Bronchial epithelial cell (primary cell): ENCODE measurements at places on chromosomes 16 and 17.

DNA sequence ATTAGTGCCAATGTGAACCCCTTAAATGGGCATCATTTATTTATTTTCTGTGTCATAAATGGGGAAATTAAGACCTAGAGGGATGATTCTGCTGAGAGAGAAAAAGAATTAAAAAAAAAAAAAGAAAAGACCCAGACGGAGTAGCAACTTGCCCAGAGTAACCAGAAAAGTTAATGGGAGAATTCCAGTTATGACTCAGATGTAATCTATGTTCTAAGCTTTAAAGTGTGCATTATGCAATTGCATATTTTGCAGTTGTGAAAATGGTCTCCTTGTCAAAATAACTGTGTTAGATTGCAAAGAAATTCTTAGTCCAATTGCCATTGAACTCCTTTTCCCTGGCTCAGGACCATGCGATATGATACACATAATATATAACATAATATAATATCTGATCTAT, 38.6 kb upstream of the TBX2 start:
- peak; percentile 81 for DNase-seq

GRCh38 chr17:39238311-39238972, 12.7 kb upstream of the STAC2 start:
- DNase-seq: peak; percentile 84

- no peak for DNase-seq
These were observed 13.4 kb upstream of the CES5A start for GRCh38 chr16:55888546-55888945.

GRCh38 chr16:51907680-51908079, 639.3 kb downstream of the TOX3 start:
- no peak for DNase-seq

GRCh38 chr16:49858200-49859124, 2.5 kb upstream of the ZNF423 start:
- DNase-seq: no peak

- DNase-seq: no peak
These were observed 9.0 kb downstream of the CDH5 start for GRCh38 chr16:66375451-66375850.

DNA sequence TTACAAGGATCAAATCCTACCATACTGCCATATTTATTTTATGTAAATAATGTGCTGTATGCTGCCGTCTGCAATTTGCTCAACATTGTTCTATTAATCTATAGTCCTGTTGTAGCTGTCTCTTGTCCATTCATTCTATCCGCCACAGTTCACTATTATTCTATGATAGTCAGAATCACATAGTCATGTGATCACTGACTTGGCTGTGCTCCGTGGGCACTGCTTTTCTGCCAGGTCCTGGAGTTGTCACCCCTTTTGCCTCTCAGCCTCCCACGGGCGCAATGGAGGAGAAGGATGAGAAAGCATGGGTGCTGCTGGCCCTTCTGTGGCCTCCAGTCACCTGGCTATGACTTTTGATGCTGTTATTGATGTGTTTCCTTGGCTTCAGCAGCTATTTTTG, 37.3 kb upstream of the ANKFY1 start:
- DNase-seq: no peak

GRCh38 chr17:29761040-29761761, 138.5 kb upstream of the CORO6 start:
- DNase-seq: peak; percentile 67

GRCh38 chr17:42893359-42893758, 7.2 kb upstream of the G6PC1 start:
- DNase-seq: no peak

DNA sequence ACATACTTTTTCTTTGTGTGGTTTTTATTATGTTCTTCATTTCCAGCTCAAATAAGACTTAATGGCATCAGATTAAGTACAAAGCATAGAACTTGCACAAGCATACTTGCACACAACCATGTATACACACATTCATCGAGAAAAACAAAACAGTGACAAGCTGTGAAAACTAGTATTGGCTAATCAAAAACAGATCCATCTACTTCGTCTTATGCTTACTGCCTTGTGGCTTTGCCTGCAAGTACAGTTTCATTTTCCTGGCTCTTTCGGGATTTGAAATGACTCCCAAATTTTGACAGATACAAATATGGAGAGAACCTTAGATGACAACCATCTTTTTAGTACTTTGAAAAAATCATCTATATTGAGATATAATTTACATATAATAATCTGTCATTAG, 338.3 kb downstream of the BCAS3 start:
- DNase-seq: no peak

GRCh38 chr16:20942256-20942655, 41.7 kb downstream of the LYRM1 start:
- no peak for DNase-seq

DNA sequence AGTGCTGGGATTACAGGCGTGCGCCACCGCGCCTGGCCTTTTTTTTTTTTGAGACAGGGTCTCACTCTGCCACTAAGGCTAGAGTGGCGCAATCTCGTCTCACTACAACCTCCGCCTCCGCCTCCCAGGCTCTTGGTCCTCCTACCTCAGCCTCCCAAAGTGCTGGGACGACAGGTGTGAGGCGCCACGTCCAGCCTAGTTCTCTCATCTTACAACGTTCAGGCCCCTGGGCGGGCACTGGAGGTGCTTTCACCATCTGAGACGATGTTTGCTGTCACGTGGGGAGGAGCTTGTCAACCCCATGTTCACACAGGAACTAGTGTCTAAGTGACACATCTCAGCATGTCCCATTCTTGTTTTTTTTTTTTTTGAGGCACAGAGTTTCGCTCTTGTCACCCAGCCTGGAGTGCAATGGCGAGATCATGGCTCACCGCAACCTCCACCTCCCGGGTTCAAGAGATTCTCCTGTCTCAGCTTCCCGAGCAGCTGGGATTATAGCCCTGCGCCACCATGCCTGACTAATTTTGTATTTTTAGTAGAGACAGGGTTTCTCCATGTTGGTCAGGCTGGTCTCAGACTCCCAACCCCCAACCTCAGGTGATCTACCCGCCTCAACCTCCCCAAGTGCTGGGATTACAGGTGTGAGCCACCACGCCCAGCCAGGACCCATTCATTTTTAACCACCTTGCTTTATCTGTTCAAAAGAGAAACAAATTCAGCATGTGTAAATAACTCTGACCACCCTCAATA, 5.2 kb upstream of the FANCA start:
- no peak for DNase-seq

- no peak for DNase-seq
These were observed 24.5 kb upstream of the PHOSPHO1 start for GRCh38 chr17:49255125-49255524.

DNA sequence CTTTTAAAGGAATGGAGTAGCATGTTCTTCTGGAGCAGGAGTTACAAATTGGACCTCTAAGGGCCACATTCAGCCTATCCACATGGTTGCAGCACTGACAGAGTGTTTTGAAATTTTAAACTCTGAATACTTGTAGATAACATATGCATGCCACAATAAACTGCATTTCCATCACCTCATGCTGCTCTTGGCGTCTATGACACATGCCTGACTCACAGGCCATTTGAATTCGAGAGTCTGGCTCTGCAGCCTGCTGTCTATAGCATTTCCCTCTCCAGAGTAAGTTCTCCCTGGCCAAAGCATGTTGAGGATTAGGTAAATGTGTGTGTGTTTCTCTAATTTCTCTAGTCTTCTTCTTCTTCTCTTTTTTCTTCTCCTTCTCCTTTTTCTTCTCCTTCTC, 28.7 kb upstream of the MYOCD start:
- peak; percentile 97 for DNase-seq

- peak; percentile 45 for DNase-seq
These were observed 888 bp downstream of the CDH1 start for GRCh38 chr16:68737730-68738629.

DNA sequence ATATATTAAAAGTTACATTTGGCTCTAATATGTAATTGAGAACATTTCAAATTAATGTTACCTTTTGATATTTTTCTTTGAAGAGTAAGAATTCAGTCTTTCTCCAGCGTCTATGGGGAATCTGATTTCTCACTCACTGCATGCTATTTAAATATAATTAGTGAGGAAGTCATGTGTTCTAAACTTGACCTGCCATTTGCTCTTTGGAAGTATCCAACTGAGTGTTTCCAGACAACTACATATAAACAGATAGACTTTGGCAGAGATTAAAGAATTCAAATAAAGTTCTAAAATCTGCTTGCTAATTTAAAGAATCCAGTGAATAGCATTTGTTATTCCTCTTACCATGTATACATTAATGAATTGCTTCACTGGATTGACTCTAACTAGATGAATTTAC, 23.5 kb downstream of the OMG start:
- no peak for DNase-seq

GRCh38 chr17:80850817-80851216, 140.8 kb upstream of the CHMP6 start:
- peak; percentile 83 for DNase-seq
